ENCODE measurements at places on chromosomes 13 and 19.

- no peak for DNase-seq
These were observed 5.5 kb downstream of the NR2F6 start for GRCh38 chr19:17240062-17240752.

DNA sequence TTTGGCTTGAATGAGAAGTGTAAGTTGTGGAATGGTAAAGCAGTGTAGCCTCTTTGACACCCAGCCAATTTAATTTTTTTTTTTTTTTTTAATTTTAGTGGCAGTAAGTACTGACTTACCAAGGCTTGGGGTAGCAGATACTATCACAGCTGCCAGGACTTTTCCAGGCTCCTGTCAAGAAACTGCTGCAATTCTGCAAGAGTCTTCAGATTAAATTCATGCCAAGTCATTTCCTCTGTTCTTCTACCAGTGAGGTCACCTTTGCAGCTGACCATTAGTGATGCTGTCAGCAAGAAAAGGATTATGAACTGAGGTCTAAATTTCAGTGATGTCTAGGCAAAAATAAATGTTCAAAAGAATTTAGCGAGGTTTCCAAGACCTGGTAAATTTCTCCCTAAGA lies 91.2 kb downstream of the GGACT start:
- DNase-seq: no peak

DNA sequence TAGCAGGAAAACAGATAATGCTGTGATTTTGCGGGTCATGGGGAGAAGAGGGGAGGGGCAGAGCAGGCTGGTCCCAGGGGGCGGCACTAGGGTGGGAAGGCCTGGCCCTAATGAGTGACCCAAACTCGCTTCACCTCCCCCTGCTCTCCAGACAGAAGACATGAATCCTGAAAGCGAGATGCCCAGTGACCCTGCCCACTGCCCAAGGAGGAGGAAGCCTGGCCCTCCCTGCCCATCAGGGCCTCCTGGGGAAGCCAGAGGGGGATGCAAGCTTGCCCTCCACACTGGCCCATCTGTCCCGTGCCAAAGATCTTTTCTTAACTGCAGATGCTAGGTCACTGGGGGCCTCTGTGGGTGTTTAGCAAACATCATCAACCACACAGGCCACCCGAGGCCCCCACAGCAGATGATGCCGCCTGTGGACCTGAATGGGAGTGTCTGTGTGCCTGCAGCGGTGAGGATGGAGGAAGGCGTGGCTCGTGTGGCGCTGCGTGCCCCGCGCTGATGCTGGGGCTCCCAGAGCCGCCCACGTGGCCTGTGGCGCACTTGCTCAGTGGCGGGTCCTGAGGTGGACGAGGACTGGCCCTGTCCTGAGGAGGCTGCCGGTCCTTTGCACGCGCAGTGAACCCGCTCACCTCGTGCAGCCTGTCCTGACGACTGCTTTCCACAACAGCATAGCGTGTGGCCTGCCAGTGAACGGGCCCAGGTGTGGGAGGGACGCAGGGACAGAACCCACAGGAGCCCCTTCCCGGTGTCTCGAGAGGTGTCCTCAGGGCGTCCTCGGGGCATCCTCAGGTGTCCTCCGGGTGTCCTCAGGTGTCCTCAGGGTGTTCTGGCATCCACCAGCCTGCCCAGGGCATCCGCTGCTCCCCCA lies 80.5 kb upstream of the MCF2L start:
- no peak for DNase-seq

DNA sequence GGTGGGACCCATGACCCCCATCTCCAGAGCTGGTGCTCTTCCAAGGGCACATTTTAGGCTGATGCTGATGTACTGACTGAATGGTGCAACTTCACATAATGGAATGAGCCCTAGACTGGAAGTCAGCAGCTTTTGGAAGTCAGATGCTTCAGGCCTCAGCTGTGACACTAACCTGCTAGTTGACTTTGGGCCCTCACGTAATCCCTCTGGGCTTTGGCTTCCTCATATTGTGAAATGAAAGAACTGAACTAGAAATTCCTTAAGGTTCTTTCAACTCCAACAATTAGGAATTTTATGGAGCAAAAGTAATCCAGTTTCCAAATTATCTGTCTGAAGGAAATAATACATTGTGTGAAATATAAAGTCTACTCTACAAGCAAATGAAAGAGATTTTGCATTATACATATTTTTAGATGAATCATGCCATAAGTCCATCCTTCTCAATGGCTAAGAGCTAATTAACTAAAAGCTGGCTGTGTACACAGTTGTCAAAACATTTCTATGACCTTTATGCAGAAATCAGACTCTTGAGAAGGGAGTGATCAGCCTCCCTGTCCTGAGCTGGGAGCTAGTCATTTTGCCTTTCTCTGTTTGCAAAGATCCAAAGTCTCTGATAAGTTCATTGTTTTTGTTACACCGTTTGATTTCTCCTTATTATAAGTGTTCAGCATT lies 204.2 kb downstream of the DCLK1 start:
- DNase-seq: no peak

DNA sequence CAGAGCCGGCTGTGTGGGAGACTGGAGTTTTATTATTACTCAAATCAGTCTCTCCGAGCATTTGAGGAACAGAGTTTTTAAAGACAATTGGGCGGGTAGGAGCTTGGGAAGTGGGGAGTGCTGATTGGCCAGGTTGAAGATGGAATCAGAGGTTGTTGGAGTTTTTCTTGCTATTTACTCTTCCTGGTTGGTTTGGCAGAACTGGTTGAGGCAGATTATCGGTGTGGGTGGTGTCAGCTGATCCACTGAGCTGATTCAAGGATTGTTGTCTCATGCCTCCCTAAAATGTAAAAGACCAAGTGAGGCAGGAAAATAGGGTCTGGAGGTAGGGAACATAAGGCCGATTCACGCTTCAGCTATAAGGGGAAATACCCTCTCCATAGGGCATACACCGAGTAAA lies 1.3 kb upstream of the TDRD12 start:
- DNase-seq: no peak

DNA sequence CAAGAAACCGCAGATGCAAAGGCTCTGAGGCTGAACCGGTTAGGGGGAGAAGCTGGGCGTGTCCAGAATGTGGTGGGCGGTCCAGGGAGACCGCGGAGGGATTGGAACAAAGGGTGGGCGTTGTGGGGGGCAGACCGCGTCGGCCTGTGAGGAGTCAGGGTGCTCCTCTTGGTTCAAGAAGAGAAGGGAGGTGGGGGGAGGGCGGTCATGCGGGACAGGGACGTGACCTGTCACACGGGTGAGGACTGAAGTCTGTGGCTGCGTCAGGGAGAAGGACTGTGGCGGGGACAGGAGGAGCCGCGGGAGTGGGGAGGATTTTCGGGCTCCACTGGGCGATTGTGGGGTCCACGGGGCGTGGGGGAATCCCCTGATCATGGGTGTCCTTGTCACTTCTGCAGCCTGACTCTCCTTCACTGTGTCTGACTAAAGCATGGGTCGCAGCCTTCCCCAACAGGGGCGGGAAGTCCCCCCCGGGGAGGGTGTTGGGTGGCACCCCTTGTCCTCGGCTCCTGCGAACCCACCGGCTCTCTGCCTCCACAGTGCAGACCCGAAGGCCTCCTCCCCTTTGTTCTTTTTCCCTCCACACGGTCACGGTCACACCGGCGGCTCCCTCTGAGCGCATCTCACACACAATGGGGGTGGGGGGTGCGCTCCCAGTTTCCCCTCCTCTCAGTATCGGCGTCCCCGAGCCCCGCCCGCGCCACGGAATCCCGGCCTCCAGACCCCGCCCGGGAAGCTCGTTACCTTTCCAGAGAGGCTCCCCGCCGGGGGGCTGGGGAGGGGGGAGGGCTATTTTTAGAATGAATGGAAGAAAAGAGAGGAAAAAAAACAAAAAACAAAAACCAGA lies 16.4 kb upstream of the KCNN1 start:
- DNase-seq: no peak

GRCh38 chr13:34356686-34357434 lies 538.9 kb downstream of the RFC3 start:
- DNase-seq: no peak

DNA sequence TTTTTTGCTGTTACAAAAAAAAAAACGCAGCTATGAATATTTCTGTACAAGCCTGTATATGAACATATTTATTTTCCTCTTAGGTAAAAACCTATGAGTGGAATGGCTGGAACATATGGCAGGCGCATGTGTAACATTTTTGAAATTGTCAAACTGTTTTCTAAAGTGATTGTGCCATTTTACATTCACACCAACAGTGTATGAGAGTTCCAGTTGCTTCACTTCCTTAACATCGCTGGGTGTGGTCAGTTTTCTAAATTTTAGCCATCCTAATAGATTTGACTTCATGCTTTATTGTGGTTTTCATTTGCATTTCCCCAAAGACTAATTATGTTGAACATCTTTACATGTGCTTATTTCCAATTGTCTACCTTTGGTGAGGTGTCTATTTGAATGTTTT lies 306.8 kb downstream of the KCNRG start:
- no peak for DNase-seq

GRCh38 chr19:3365093-3365835 lies 1.1 kb upstream of the NFIC start:
- DNase-seq: no peak

DNA sequence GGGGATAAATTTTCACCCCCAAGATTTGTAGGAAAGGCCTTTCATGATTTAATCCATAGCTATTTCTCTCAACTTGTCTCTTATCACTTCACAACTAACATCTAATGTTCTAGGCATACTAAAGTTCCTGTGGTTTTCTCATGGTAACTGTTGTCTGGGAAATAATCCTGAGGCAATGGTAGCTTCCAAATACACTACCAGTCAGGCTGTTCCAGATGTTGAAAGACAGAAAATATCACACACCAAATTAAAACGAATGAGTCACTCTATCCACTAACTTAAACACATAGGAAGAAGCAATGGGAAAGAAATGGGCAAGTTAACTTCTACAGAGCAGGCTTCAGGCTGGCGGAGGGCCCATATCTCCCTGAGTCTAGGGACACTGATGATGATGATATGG lies 77.7 kb upstream of the MYO16 start:
- no peak for DNase-seq

DNA sequence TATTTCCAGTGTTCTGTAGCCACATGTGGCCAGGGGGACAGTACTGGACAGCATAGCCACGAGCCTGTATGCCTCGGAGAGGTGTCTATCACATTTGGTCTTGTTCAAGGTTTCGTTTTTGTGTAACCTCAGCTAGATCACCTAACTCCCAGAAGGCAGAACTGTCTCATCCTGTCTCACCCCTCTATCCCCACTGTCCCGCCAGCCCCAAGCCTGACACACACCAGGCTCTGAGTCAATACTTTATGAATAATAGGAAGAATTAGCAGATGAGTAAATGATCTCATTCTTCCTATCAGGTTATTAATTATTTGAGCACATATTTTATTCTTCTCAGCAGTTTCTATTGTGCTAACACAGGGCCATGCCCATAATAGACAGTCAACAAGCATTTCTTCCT lies 132.2 kb downstream of the NUFIP1 start:
- no peak for DNase-seq

- DNase-seq: no peak
These were observed 269.1 kb downstream of the NDFIP2 start for GRCh38 chr13:79749984-79750551.

- DNase-seq: no peak
These were observed 405 bp downstream of the ZNF446 start for GRCh38 chr19:58476498-58477015.

- no peak for DNase-seq
These were observed 1547.9 kb upstream of the SPRY2 start for GRCh38 chr13:81888855-81889254.

DNA sequence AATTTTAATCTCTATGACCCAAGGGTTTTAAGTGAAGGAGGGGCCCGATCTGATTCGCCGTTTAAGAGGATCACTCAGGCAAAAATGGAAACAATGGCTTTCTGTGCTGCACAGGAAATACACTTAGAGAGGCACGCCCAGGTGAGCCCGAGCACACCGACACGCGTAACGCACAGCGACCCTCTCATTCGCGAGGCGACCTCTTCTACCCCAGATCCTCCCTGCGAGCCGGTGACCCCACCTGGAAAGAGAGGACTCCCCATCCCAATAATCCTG lies 216 bp downstream of the SH2D3A start:
- no peak for DNase-seq

GRCh38 chr19:57934820-57935665 lies at the start of gene ZNF418:
TSS of gene ZNF418 (minus strand) at chr19:57935402. CDS start at chr19:57933822, 1,580 bp downstream.
- no peak for DNase-seq

DNA sequence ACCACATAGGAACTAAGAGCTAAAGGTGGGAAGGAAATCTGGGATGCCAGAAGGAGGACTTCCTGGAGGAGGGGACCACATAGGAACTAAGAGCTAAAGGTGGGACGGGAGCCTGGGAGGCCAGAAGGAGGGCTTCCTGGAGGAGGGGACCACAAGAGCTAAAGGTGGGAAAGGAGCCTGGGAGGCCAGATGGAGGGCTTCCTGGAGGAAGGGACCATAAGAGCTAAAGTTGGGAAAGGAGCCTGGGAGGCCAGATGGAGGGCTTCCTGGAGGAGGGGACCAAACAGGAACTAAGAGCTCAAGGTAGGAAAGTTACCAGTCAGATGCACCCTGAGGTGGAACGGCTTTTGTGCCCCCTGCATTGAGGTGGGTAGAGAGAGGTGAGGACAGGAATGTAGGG lies 9.8 kb upstream of the FCHO1 start:
- DNase-seq: no peak

DNA sequence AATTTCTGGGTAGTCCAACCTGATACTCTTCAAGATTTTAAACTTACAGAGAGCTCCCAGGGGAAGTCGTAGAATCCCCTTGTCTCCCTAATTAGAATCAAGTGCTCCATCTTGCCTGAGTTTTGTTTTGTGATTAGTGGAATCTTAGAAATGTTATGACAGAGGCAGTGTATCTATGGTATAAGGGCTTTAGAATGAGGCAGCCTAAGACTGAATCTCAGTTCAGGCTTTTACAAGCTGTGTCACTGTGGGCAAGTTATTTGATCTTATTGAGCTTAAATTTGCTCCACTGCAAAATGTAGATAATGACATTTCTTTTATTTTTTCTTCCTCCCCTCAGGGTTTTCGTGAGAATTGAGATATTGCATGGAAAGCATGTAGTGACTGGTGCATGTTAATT lies 215.5 kb downstream of the POSTN start:
- DNase-seq: no peak

- DNase-seq: no peak
These were observed 721.0 kb downstream of the PCDH9 start for GRCh38 chr13:66509175-66509574.

GRCh38 chr19:4390017-4390566 lies 10.3 kb downstream of the SH3GL1 start:
- DNase-seq: no peak

GRCh38 chr19:2974342-2975041 lies 2.9 kb upstream of the TLE6 start:
- DNase-seq: no peak

GRCh38 chr13:41065078-41065477 lies 3.8 kb downstream of the WBP4 start:
- DNase-seq: no peak

GRCh38 chr13:85503797-85504196 lies 295.4 kb downstream of the SLITRK6 start:
- no peak for DNase-seq

DNA sequence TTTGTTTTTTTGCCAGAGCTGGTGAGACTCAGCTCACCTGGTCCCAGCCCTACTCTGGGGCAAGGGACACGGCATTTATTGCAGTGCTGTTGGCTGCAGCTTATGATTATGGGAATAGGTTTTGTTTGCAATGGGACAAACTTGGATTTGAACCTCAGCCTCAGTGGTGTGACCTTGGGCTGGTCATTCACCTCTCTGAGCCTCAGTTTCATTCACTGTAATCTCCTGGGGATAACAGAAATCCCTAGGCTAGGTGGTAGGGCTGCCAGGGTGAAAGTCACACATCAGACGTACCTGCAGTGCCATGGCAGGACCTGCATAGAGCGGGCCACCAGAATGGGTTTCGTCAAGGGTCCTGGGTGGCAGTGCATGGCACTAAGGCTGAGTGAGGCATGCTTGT lies 73.7 kb upstream of the MEDAG start:
- no peak for DNase-seq

- no peak for DNase-seq
These were observed 8.2 kb upstream of the USE1 start for GRCh38 chr19:17206736-17207581.
